Tibial artery (tissue), 4 donors: ENCODE measurements at places on chromosomes 1 and 21.

- DNase-seq: peak; percentile 56
These were observed 10.5 kb downstream of the ACOT11 start for GRCh38 chr1:54558434-54559030.

DNA sequence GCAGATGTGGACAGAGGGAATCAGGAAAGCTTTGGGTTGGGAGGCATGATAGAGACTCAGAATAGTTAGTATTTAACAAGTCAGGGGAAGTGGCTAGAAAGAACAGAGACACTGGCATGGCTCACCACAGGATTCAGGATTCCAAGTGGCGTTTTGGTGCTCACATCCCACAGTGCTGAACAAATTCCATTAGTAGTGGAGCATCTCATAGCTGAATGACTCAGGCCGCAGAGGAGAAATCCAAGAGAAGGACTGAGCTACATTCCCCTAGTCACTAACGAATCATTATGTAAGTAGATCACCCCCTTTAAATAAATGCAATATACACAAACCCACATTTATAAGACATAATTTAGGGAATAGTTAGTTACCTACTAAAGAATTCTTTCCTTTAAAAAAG, 5.0 kb upstream of the KCNJ9 start:
- no peak for DNase-seq

DNA sequence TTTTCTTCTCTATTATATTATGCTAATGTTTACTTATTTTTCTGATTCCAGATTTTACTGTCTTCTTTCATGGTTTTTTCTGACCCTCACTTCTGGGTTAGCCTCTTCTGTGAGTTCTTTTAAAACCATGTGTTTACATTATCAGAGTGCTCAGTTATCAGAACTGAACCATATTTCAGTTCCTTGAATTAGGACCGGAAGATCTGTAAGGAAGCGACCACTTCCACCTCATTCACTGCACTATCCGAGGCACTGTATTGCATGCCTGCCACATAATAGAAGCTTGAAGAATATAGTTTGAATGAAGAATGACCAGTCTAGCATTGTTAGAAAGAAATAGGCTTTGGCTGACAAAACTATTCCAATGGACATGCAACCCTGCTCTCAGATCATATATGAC, 281.0 kb upstream of the DEPDC1 start:
- no peak for DNase-seq

GRCh38 chr1:153573351-153573750, 7.7 kb upstream of the S100A2 start:
- no peak for DNase-seq

- no peak for DNase-seq
These were observed 1.0 kb downstream of the AURKAIP1 start for GRCh38 chr1:1373815-1374588.

DNA sequence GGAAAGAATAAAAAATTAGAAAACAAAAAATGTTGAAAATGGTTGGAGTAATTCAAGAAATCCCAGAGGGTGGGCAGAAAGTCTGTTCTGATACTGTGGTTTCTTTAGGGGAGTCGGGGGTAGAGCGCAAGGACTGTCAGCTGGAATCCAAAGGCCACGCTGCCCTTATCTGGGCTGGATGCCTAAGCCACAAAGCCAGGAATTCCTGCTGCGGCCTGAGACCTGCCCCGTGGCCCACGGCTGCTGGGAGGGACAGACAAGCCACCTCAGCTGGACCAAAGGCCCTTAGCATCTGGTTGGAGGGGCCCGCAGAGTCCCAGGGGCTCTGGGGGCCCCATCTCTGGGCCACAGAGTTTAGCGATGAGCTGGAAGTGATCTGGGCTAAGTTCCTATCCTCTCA, 60.2 kb downstream of the DMRTB1 start:
- no peak for DNase-seq

GRCh38 chr21:26846036-26846931, 1.1 kb upstream of the ADAMTS1 start:
- peak; percentile 79 for DNase-seq

DNA sequence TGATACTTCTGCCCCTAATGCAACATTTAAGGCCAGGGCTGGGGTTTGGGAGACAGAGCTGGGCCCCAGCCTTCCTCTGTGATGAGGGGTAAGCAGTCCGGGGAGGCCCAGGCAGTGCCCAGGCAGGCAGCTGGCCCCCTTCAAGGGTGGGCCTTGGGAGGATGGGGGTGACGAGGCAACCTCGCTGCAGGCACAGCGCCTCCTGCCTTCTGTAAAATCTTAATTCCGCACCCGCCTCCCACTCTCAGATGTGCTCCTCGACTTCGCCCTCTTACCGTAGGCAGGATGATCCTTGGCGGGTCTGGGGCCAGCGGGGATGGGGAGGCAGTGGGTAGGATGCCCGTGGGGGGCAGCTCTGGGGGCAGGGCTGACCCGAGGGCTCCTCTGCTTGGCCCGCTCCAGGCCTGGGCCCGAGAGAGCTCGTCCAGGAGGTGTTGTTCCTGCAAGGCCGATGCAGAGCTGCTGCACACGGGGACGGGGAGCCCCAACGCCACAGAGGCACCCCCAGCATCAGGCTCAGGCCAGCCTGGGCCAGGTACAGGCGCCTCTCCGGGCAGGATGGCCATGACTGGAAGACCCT, 9.1 kb downstream of the C21orf58 start:
- DNase-seq: no peak

GRCh38 chr1:234608911-234609690, 877 bp downstream of the IRF2BP2 start:
- DNase-seq: no peak

- DNase-seq: peak; percentile 84
These were observed 42.7 kb upstream of the SLC16A1 start for GRCh38 chr1:112998592-112999235.

- DNase-seq: peak; percentile 62
These were observed 4.7 kb downstream of the SORT1 start for GRCh38 chr1:109392788-109393616.

GRCh38 chr21:46172863-46173528, 11.3 kb downstream of the SPATC1L start:
- peak; percentile 53 for DNase-seq

- no peak for DNase-seq
These were observed 60.7 kb upstream of the FMN2 start for GRCh38 chr1:240031009-240031408.

DNA sequence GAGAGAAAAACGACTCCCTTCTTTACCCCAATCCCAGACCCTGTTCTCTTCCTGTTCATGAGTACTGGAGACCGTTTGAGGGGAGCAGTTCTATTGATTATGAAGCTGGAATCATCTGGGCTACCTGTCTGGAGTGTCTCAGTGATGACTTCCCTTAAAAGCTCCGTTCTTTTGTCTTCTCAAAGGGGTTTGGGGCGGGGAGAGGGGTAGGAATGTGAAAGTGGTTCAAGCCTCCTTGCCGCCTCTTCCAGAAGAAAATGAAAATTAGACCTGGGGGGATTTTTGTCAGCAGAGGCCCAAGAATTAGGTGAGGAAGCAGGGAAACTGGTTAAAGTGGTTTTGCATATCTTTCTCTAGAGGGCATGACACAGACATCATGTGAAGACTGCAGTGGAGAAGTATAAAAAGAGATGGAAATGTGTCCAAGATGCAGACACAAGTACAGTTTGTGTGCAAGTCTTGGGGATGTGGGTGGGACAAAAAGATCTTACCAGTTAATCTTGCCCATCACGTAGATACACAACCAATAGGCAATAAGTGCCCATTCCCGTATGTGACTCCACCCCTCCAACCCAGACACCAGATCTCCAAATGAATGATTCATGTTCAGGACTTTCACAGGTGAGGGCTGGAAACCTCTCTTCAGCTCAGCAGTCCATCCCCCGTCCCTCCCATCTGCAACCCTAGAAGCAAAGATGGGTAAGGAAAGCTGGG, 470 bp upstream of the MTMR11 start:
- DNase-seq: no peak
